ENCODE measurements at places on chromosomes 16 and 17.

DNA sequence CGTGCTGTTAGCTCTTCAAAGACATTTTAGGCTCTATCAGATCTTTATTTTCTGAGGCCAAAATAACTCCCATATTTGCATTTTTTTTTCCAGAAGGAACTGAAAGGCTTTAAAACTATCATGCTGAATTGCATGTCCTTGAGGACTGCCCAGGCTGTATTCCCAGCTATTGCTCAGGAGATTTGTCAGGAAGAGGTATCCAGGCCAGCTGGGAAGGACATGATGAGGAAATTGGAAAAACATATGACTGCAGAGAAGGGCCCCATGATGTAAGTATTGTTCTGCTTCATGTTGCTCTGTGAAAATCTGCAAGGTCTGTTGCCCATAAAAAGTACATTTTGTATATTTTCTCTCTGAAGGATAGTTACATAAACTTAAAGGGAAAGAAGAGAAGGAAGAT, 5.7 kb downstream of the CDC6 start:
- no peak for DNase-seq

GRCh38 chr16:2883458-2883908, 468 bp downstream of the FLYWCH2 start:
- no peak for DNase-seq

DNA sequence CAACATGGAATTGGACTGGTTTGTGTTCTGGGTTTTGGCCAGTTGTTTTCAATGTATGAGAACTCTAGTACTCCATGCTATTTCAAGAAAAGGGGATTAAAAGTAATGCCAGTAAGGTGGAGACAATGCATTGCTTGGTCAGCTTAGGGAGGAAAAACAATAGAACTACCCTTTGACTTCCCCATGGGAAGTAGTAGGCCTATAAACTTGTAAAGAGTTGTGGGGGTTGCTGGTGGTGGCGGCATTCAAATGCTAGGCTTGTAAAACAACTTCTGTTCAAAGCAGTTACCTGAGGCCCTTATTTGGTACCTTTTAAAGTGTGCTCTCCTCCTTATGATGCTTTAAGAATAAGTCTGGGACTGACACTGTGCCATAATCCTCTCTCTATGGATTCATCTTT, 9.4 kb downstream of the MAP3K3 start:
- no peak for DNase-seq

DNA sequence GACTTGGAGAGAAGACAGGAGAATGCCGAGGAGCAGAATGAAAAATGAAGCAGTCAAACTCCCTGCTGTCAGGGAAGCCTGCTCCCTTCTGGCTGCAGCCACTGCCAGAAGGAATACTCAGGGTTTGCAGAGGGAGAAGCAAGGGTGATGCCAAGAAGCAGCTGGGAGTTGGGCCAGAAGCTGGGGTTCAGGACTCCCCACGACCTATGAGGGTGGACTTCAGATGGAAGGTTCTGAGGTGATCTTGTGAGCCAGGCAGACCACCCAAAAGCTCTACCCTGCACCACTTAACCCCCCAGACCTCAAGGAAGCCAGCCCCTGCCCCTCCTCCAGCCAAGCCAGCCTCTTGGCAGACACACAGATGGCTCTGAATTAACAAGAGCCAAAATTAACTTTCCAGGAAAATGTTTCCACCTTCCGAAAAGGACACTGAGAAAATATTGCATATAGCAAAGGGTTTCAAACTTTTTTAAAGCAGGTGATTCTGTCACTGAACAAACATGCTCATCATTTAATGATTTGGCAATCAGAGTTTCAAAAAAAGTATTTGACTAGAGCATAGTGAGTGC, 126.0 kb upstream of the ERCC4 start:
- no peak for DNase-seq

GRCh38 chr17:55830699-55831471, 80.0 kb downstream of the PCTP start:
- DNase-seq, result no peak

DNA sequence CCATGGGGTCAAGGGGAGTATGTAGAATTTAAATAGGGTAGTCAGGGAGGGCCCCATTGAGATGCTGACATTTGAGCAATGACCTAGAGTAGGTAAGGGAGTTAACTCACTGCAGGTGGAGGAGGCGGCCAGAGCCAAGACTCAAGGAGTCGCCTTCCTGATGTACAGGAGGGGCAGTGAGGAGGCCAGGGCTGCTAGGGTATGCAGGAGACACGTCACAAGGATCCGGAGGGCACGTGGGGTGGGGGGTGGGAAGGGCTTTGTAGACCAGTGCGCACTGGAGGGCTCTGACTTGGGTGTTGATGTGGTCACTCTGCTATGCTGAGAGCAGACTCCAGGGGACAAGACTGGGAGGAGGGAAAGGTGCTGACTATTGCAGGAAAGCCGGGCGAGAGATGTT, 37.5 kb downstream of the SPECC1 start:
- DNase-seq, result no peak

GRCh38 chr16:24612656-24613055, 73.3 kb downstream of the RBBP6 start:
- no peak for DNase-seq

GRCh38 chr16:53090591-53091411, 36.0 kb downstream of the CHD9 start:
- no peak for DNase-seq

GRCh38 chr17:2995377-2995776, 68.0 kb downstream of the OR1D5 start:
- DNase-seq, result no peak

DNA sequence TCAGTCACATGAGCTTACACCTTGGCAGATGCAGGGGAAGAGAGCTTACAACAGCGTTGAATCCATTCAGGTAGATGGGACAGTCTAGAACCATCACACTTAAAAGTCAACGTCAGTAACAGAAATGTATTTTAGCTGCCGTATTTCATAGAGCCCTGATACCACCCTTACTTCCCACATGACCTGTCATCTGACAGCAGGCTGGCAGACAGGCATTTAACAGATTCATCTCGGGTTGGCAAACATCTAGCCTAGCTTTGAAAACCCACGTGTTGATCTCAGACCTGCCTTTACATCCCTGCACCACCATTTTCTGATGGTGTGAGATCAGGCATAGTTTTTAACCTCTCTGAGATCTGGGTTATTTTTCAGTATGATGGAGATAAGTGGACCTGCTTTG, 177.9 kb upstream of the HSBP1 start:
- no peak for DNase-seq

DNA sequence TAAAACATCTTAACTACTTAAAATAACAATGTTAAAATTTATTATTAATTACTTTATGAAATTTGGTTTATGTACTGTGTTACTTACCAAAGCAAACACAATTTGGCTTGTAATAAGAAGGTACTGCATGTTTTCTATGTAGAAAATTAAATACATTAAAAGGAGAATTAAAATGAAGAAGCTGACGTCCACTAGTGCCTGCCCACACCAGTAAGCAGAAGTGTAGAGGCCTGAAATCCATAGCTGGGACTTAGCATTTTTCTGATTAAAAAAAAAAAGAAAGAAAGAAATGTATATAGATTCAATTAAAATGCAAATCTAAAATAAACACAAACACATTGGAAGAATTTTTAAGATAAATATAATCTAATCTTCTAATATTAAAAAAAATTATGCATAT, 35.8 kb upstream of the ABCA9 start:
- no peak for DNase-seq

- DNase-seq, result no peak
These were observed 14.0 kb upstream of the SPHK1 start for GRCh38 chr17:76370261-76370993.

Measured in stimulated activated CD4-positive, alpha-beta T cell treated with anti-CD3 and anti-CD28 coated beads, Interleukin-15, amount 100 ng/mL, for 1 hour (primary cell).